BJ (cell line): ENCODE measurements at places on chromosomes 1 and 21. TPM values are rescaled to one million over a fixed set of nuclear protein-coding genes. Genes with fewer than 3 reads are reported as not detected.

SMCP gene
- not detected in 2 replicates for polyA plus RNA-seq

GRCh38 chr1:18109756-18110597, 2.4 kb downstream of the IGSF21 start:
- DNase-seq, result no peak

- DNase-seq, result no peak
Observed at GRCh38 chr1:211750599-211750998, 75.2 kb upstream of the NEK2 start.

SPAG17 gene
- 0.09 and 0.34 TPM in 2 replicates for polyA plus RNA-seq
